Osteocyte (in vitro differentiated cells): ENCODE measurements at places on chromosomes 4 and X. TPM values are rescaled to one million over a fixed set of nuclear protein-coding genes. Genes with fewer than 3 reads are reported as not detected.

Gene MID1
- total RNA-seq = 10.2 and 12.7 TPM in 2 replicates

Gene SH3RF1
- 27.6 and 31.8 TPM in 2 replicates for total RNA-seq

Gene GRPR
- 4.0 and 4.7 TPM in 2 replicates for total RNA-seq

Gene KLHL4
- total RNA-seq = 0.38 and 0.63 TPM in 2 replicates

Gene NAP1L2
- total RNA-seq = not detected in 2 replicates

Gene ETDA
- total RNA-seq = not detected in 2 replicates

Gene COX7B2
- not detected in 2 replicates for total RNA-seq

Gene NHS
- total RNA-seq = 4.3 and 7.0 TPM in 2 replicates

Gene RAB9B
- 2.0 and 2.4 TPM in 2 replicates for total RNA-seq

Gene BEND4
- not detected in 2 replicates for total RNA-seq

Gene MAB21L2
- total RNA-seq = 67.2 and 72.1 TPM in 2 replicates

Gene NXF3
- total RNA-seq = not detected in 2 replicates

Gene IL15
- total RNA-seq = 3.8 TPM in 2 replicates

Gene MAGEA9B
- not detected in 2 replicates for total RNA-seq

Gene UGT2B11
- total RNA-seq = not detected in 2 replicates

Gene STATH
- total RNA-seq = not detected in 2 replicates

Gene RNF150
- 56.2 and 56.5 TPM in 2 replicates for total RNA-seq

Gene USP51
- 1.6 and 1.7 TPM in 2 replicates for total RNA-seq

Gene F8
- 1.9 and 2.2 TPM in 2 replicates for total RNA-seq

Gene UGT2B15
- not detected in 2 replicates for total RNA-seq

Gene PLK4
- total RNA-seq = 3.7 and 5.7 TPM in 2 replicates

Gene PDGFC
- total RNA-seq = 21.8 and 25.4 TPM in 2 replicates

Gene CRMP1
- 24.5 and 24.7 TPM in 2 replicates for total RNA-seq

Gene WNK3
- 3.9 and 5.8 TPM in 2 replicates for total RNA-seq

Gene GPRASP2
- total RNA-seq = 10.6 and 11.0 TPM in 2 replicates

Gene ANK2
- total RNA-seq = 17.2 and 20.8 TPM in 2 replicates

Gene F8A2
- not detected in 2 replicates for total RNA-seq

Gene GAGE1
- not detected in 2 replicates for total RNA-seq

Gene FANCB
- 2.9 and 4.2 TPM in 2 replicates for total RNA-seq
